ENCODE measurements at places on chromosomes 12 and 14.

GRCh38 chr12:94263011-94263811 lies 114.8 kb downstream of the PLXNC1 start:
- no peak for DNase-seq

DNA sequence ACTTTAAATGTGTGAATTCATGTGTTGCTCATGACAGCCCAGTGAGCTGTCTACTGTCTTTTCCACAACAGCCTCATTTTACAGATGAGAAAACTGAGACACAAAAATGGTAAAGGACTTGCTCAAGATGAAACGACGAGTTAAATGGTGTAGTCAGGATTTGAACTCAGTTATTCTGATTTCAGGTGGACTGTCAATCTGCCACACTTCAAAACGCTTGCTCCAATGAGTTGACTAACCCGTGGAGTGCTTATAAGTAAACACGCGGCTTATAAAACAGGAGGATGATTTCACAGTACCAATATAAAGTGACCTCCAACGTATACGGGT lies 652 bp upstream of the POLE2 start:
- DNase-seq, result no peak

DNA sequence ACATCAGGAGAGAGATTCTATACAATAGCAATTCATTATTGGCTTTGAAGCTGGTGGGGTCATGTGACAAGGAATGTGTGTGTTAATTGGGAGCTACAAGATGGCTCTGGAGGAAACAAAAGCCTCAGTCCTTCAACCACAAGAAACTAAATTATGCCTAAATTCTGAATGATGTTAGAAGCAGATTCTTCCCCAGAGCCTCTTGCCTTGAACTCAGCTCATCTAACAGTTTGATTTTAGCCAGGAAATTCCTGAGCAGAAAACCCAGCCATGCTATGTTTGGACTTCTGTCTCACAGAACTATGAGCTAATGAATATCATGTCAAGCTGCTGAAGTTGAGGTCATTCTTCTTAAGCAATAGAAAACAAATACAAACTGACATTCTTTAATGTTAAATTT lies 274.7 kb downstream of the SLC6A15 start:
- DNase-seq, result no peak

DNA sequence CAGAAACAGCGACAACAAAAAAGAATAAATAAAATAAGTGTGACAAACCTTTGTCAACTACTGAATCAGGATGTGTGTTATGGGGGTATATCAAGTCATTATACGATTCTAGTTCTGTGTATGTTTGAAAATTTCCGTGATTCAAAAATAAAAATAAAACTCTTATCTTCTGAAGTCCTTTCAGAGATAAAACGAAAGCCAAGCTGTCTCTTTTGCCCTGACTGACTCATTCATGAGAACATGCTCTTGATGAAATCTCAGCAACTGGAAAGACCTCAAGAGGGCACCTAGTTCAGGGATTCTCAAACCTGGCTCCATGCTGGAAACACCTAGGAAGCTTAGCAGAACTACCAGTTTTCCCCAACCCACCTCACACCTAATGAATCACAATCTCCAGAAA lies 9.2 kb downstream of the FOXN3 start:
- DNase-seq, result no peak

DNA sequence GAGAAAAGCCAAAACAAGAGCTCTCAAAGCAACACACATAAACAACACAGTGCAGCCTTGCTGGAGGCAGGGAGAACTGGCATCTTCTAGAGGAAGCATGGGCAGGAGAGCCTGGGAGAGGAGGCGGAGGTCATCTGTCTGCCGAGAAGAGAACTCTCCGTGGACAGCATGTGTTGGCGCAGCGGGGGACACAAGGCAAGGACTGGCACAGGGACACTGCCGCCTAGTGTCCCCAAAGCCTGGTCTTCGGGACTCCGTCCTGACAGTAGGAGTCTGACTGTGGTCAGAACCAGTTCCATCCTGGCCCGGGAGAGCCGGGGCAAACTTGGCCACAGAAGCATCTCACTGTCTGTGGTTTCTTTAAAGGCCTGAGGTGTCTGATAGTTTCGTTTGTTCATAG lies 47.3 kb downstream of the KCNA1 start:
- no peak for DNase-seq

GRCh38 chr14:97077253-97077653 lies 280.1 kb downstream of the VRK1 start:
- DNase-seq, result no peak

- DNase-seq, result no peak
These were observed 60.4 kb downstream of the PRMT8 start for GRCh38 chr12:3551386-3551785.

GRCh38 chr12:101686176-101686575 lies 11.3 kb upstream of the CHPT1 start:
- no peak for DNase-seq

DNA sequence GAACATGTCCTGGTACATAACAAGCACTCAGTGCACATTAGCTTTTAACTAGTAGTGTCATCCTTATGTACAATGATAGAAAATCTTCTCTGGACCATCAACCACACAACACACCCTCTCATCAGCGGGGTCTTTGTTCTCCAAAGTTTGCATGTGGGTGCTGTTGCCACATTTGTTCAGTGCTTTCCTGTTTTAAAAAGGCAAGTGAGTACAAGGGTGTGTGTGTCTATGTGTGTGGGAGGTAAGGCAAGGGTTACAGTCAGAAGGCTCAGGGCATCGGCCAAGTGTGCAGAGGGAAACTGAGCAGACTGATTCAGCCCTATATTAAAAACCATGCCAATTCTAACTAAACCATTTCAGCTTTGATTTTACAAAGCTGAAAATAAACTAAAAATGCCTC lies 17.9 kb downstream of the KRT76 start:
- no peak for DNase-seq

- no peak for DNase-seq
These were observed 26.8 kb downstream of the AREL1 start for GRCh38 chr14:74685921-74686678.

DNA sequence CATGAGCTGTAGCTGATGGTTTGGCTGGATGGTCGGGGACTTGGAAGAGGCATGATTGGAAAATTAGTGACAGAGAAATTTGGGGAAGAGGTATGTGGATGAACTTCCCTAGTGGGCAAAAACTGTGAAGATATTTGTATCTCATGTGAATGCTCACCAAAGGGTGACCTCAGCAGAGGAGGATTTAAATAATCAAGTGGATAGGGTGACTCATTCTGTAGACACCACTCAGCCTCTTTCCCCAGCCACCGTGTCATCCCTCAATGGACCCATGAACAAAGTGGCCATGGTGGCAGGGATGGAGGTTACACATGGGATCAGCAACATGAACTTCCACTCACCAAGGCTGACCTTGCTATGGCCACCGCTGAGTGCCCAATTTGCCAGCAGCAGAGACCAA lies 60.8 kb upstream of the KRAS start:
- no peak for DNase-seq

GRCh38 chr12:64694130-64695040 lies 64.8 kb downstream of the GNS start:
- no peak for DNase-seq

DNA sequence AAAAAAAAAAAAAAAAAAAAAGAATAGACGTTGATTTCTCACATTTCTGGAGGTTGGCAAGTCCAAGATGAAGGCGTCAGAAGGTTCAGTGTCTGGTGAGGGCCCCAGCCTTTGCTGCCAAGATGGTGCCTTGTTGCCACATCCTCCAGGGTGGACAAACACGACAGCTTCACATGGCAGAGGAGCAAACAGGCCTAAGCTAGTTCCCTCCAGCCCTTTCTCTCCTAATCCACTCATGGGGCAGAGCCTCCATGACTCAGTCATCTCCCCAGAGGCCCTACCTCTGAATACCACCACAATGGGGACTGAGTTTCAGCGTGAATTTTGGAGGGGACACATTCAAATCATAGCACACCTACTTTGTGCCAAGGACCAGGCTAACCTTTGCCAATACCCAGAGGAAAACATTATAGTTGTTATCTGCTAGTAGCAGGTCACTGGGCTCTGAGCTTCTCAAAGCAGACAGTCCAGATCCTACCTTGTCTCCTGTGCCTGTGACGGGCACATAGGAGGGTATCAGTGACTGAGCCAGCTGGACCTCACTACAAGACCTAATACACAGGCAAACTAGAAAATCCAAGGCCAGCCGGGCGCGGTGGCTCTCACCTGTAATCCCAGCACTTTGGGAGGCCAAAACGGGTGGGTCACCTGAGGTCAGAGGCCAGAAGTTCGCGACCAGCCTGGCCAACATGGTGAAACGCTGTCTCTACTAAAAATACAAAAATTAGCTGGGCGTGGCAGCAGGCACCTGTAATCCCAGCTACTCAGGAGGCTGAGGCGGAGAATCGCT lies 10.5 kb upstream of the BCL11B start:
- no peak for DNase-seq

DNA sequence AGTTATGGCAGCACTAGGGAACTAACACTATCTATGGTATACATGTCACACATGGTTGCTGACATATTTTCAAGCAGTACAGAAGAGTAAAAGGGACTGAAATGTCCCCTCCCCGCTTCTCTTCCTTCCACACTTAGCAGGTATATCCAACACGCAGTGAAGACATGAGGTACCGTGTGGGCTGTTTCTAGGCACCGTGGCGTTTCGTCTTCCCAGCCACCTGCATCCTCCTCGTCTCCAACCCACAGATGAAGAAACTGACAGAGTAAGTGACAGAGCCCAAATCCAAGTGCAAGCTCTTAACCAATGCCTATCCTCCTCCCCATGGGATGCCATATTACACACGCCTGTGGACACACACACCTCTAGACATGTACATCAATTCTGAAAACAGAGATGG lies 32.4 kb downstream of the SLC8B1 start:
- peak; percentile 46 for DNase-seq

- DNase-seq, result peak; percentile 76
These were observed 143.7 kb upstream of the FRMD6 start for GRCh38 chr14:51507906-51508511.

DNA sequence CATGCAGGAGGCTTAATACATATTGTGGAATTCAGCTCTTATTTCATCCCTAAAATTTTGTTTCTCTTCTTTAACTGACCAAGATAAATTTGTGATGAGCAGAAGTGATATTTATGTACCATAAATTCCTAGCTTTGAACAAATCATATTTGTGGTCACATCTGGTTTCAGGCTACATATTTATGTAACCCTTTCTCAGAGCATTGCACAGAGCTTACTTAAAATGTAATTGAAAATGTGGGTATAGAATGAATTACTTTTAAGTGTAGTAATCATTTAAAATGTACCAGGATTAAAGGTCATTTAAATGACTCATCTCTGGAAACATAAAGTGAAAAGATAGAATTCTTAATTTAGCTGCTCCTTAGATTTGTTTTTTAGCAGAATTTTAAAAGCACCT lies 129.9 kb upstream of the FRMD6 start:
- no peak for DNase-seq

GRCh38 chr12:92844151-92844763 lies 84.8 kb downstream of the EEA1 start:
- no peak for DNase-seq

DNA sequence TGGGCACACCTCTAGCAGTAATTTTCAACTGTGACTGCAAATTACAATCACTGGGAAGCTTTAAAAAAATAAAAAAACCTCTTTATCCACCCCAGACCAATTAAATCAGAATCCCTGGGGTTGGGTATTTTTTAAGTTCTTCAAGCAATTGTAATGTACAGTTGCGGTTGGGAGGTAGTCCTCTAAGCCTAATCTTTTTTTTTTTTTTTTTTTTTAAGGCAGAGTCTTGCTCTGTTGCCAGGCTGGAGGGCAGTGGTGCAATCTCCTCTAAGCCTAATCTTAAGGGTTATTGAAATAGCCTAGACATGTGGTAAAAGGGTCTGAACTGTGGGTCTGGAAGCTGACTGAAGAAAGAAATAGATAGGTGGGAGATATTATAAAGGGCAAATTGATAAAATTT lies 230.5 kb downstream of the AKAP6 start:
- DNase-seq, result no peak

DNA sequence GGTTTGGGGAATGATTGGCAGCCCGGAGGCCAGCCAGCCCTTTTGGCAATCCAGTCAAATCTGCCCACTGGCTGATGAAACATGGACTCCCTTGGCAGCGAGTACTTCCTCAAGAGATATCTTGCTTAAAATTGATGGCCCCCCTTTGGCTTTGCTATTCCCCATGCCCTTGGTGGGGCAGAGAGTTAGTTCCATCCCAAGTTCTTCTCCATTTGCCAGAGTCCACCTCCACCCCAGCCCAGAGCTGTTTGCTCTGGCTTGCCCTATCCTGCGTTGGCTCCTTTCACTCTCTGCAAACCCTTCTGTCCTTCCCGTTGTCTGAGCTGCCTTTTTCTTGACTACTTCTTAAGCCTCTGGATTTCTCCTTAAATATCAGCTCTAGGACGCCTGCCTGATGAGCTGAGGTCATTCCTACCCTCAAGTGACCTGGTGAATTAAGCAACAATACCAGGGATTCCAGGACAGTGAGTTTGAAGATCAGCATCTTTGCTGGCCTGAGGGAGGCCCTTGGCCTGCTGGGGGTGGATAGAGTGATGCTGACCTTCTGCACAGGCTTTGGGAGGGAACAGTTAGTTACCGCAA lies 212.0 kb downstream of the CACNA1C start:
- DNase-seq, result no peak

- DNase-seq, result no peak
These were observed 75.5 kb upstream of the CPM start for GRCh38 chr12:69008520-69008919.

- DNase-seq, result no peak
These were observed 14.1 kb downstream of the FAR2 start for GRCh38 chr12:29163146-29163545.

DNA sequence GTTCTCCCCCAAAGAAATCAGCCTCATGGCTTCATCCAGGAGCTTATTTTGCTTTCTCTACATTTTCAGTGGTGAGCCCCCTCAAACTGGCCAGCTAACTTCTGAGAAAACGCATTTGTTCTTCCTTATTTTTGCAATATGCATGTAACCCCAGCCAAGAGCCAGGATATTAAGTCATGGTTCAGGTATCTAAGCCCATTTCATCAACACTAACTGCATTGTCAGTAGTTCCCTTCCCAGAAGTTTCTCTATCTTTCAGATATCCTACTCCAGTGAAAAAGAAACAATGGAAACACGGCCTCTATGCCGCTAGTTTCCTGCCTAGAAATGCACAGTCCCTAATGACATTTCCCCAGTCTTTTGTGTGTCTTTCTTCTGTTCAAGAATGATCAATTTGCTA lies 102.8 kb upstream of the RASSF8 start:
- DNase-seq, result no peak

DNA sequence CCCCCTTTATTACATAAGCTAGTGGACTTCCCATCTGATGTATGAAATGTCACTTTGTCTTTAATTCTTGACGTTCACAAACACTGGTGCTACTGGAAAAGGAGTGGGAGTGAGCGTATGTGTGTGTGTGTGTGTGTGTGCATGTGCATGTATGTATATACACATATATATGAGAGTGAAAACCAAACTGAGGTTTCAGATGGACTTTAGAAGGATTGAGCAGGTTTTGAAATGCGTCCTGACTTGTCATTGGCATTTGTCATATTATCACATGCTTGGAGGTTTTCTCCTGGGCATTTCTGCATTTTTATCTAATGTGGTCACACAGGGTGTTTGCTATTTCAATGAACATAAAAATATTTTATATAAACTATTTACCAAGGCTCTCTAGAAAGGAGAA lies 1085.9 kb downstream of the BCL11B start:
- DNase-seq, result no peak

GRCh38 chr12:96416033-96416799 lies 16.0 kb upstream of the CDK17 start:
- DNase-seq, result no peak
